Retinal pigment epithelial cell (primary cell): ENCODE measurements at places on chromosomes 13 and 19.
A peak's percentile ranks its signal among the peaks of the same experiment; 100 is the strongest.

- no peak for DNase-seq
These were observed 9.5 kb downstream of the NFILZ start for GRCh38 chr19:8639821-8640401.

- peak; percentile 47 for DNase-seq
These were observed 832 bp upstream of the ZNF491 start for GRCh38 chr19:11797491-11797890.

GRCh38 chr13:42885325-42885724 lies 103.9 kb downstream of the FAM216B start:
- no peak for DNase-seq

GRCh38 chr13:30431269-30431940 lies 9.1 kb downstream of the UBE2L5 start:
- no peak for DNase-seq

DNA sequence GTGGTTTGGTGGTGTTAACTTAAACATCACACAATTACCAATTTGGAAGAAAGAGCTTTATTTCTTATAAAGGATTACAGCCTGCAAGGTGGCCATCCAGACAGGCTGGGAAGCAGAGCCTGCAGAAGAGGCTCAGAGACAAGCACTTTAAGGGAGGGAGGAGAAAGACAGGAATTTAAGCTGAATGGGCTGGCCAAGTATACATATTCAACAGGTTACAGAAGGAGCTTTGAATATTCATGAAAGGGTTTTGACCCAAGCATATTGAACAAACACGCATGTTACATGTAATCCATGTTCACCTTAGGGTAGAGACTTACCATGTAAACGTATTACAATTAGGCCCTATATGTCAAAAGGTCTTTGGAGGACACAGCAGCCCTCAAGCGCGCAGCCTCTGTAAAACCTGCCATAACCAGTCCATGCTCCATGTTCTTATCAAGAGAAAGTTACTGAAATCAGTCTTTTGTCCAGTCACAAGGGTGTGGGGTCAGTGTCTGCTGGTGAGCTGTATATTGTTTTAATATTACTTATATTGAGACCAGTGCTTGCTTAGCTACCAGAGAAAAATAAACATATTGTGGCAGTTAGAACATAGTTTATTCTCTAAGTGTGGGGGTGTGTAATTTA lies 19.9 kb downstream of the SIGLEC7 start:
- no peak for DNase-seq

- no peak for DNase-seq
These were observed 524.7 kb downstream of the GPC5 start for GRCh38 chr13:91922969-91923592.

GRCh38 chr19:31171936-31172335 lies 177.3 kb downstream of the TSHZ3 start:
- no peak for DNase-seq

- DNase-seq: no peak
These were observed 17.3 kb downstream of the NUFIP1 start for GRCh38 chr13:44971656-44972595.

DNA sequence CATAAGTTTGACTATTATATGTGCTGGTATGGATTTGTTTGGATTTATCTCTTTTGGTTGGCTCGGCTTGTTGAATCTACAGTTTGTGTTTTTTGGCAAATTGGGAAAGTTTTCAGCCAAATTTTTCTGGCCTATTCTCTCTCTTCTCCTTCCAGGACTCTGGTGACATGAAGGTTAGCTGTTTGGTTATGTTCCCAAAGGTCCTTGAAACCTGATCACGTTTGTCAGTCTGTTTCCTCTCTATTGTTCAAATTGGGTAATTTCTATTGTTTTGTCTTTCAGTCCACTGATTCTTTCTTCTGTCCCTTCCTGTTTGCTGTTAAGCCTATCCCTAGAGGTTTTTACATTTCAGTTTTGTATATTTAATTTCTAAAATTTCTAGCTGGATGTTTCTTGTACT lies 81.5 kb upstream of the SHISA2 start:
- DNase-seq: no peak

GRCh38 chr19:35040826-35041547 lies 534 bp upstream of the HPN start:
- DNase-seq: no peak

- no peak for DNase-seq
These were observed 17.8 kb downstream of the POU2F2 start for GRCh38 chr19:42114412-42114811.

DNA sequence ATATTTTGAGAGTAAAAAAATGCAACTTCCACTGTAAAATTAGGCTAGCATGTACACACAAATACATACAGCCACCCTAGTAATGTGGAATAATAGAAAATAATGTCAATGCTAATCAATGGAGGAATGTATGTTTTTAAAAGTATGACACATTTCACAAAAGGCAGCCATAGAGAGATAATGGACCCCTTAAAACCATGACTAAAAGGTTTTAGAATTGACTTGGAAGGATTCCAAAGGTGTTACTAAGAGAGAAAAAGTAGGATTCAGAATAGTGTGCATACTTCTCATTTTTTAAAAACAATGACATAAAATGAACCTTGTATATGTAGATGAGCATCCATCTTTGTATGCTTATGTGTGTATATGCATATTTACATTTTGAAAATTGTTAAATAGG lies 597.9 kb upstream of the PCDH9 start:
- DNase-seq: peak; percentile 35

DNA sequence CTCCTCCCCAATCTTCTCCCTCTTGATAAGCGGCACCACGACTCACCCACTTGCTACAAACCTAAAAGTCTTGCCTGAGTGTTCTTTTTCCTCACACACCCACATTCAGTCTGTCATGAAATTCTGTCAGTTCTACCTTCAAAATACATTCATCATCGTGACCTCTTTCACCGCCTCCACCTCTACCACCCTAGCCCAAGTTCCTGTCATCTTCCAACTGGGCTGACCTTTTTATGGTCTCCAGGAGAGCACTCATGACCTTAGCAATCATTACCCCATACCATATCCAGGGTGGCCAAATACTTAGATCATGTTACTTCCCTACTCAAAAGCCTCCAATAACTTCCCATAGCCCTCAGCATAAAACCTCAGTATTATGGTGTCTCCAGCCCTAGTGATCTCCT lies 110.4 kb upstream of the TSC22D1 start:
- no peak for DNase-seq

DNA sequence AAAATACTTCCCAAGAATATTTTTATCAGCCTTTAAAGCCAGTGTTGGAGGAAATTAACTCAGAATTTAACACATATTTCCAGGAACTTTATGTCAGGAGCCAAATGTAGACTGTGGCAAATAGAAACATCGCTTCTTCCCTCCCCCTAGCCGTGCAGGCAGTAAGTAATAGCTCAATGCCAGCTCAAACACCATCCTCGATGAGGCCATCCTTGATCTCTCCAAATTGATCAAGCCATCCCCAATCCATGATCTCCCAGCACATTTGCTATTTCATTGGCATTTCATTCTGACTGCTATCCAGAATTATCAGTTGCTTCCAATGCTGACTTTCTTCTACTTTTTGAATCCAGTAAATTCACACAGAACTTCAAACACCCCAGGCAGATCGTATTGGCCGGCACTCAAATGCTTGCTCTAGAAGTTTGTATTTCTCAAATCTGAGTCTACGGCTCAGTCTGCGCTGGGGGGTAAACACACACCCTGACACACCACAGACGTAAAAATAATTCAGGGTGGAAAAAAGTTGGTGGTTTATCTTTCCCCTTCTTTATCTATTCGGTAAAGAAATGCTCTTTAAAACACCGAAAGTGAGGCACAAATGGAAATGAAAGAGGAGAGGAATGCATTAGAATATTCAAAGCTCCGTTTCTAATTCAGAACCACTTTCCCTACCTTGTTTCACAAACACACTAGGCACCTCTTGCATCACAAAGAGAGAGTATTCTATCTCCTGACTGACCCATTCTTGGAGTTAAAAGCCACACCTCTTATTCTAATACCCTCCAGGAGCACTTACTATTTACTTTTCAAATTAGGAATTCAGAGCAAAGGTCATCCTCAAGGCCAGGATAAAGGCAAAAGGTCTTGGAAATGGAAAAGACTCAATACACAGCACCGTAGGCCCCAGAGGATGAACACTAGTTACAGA lies 991 bp downstream of the OBI1 start:
- no peak for DNase-seq

- DNase-seq: no peak
These were observed 27.7 kb downstream of the ATP4B start for GRCh38 chr13:113630296-113630695.

- DNase-seq: no peak
These were observed 30.1 kb upstream of the OBI1 start for GRCh38 chr13:78689011-78689410.

DNA sequence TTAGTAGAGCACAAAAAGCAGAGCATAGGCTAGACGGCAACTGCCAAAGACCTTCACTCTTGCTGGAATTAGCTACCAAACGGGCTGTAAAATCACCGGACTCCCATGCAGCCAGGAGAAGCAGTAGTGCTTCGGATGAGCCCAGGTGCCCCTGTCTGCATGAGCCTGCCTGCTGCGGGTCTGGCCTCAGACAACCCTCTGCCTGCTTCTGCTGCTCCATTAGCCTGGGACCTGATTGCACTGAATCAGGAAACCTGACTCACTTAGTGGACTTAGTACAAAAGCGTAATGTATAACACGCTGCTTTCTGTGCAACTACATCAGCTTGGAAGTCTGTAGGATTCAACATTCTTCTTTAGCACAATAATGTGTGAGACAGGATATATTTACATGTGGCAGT lies 170.0 kb downstream of the LMO7 start:
- DNase-seq: no peak

DNA sequence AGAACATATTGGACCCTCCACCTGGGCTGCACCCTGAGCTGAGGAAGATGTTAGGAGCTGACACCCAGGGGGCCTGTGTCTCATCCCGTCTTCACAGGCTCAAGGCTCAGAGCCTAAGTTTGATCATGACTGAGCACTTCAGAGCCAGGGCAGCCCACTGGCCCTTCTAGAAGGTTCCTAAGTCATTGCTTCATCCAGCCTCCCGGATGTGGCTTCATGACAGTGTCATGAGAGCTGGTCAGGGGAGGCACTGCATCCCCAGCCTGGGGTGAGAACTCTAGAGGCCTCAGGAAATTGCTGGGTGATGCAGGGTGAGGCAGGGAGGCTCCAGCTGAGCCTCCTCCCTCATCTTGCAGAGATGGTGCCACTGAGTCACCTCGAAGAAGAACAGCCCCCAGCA lies 24.9 kb upstream of the PIK3R2 start:
- DNase-seq: no peak

GRCh38 chr19:42216653-42217519 lies 591 bp downstream of the DEDD2 start:
- DNase-seq: no peak

DNA sequence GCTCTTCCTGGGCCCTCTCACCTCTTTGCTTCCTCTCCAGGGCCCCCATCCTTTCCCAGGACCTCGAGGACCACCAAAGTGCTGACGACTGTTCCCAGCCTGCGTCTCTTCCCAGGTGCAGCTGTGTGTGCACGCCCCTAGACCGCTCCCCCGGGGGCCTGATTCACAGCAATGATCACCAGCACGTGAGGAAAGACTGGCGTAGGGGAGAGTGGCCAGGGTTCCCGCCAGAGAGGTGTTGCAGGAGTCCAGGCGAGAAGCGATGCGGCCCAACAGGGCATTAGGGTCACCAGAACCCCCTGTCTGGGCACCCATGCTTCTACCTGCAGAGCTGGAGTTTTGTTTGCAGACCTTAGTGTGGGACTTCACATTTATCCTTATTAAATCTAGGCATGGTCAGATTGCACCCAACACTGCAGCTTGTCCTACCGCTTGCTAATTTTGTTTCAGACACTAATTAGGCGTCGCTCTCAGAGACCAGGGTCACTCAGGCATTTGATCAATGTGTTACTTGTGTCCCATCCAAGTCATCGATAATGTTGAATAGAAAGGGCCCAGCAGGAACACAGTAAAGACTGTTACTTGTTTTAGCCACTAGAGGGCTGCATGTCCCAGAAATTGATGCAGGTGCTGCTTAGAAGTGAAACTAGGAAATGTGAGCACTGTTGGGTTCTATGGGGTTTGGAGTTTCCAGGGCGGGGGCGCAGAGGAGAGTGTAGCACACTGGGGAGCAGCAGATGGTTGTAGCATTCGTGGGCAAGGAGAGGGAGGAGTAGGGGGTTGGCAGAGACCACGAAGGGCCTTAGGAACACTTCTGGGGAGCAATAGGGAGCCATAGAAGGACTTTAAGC lies 53.2 kb downstream of the CDADC1 start:
- DNase-seq: no peak

DNA sequence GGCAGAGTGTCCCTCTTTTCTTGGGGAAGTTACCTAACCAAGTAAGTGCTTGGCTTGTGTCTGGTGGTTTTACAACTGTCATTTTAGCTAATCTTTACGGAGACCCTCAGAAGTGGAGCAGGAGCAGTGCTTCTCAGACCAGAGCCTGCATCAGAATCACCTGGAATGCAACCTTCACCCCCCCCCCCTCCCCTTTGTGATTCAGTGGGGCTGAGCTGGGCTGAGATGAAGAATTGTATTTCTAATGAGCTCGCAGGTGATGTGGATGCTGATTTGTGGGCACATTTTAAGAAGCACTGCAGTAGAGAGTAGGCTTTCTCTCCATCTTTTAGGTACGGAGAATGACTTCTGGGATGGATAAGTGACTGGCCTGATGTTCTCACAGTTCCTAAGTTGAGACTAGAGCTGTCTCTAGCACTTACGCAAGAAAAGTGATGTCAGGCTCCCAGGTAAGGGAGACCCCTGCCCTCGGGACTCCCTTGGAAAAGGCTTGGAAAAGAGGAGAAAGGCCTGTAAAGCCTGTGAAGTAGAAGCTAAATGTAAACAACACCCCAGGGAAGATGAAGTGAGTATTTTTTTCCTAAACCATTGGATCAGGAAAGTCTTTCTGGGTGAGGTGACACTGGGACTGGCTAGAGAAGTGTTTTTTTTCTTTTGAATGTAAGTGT lies 23.3 kb upstream of the RNF113B start:
- DNase-seq: no peak

GRCh38 chr19:4352701-4353121 lies 9.3 kb downstream of the MPND start:
- no peak for DNase-seq

DNA sequence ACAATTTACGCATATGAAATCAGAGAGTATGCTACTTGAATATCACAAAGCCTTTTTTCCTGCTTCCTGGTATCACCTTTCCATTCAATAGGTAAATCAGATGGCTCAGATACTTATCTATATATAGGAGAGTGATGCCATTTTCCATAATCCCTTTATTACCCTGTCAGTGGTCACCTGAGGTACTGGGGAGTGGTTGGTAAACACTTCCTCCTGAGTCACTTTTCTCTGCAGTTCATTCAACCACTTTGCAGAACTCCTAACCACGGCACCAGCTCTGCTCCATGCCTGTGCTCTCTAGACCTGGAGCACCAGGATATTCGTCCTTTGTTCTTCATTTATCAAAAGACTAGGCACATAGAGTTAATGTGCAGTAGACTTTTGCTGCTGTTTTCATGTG lies 748.5 kb upstream of the KLHL1 start:
- DNase-seq: no peak

DNA sequence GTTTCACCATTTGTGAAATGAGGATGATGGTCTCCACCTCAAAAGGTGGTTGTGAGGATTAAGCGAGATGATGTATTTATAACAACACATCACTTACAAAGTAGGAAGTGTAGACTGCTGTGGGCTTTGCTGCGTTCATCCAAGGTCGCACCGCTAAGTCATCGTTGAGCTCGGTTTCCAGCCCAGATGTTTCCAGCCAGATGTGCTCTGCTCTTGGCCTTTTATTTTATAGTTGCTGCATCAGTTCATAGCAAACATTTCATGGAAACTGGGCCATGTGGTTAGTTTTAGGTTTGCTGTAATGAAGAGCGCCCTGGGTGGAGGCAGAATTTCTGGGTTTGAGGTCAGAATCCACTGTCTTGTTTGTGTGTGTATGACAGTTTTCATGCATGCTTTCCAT lies 76.5 kb upstream of the RNF113B start:
- DNase-seq: no peak

- DNase-seq: no peak
These were observed 25.7 kb upstream of the FREM2 start for GRCh38 chr13:38661010-38661675.
